ENCODE measurements at places on chromosomes 5 and 9.

DNA sequence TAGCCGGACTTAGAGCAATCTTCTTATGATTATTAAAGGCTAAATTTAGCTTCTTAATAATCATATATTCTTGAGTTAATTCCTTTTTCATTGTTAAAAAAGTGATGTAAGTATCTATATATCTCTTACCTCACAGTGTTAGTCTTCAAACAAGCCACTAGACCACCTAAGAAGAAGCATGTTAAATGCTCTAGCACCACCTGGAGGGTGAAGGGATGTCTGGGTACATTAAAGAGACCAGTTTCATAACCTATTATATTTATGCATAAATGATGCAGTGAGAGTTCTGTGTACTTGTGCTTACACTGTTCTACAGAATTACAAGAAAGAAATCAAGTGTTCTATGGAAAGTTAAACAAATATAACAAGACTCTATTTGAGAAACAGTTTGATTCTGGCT is 55.9 kb upstream of the SLCO6A1 start:
- no peak for DNase-seq

DNA sequence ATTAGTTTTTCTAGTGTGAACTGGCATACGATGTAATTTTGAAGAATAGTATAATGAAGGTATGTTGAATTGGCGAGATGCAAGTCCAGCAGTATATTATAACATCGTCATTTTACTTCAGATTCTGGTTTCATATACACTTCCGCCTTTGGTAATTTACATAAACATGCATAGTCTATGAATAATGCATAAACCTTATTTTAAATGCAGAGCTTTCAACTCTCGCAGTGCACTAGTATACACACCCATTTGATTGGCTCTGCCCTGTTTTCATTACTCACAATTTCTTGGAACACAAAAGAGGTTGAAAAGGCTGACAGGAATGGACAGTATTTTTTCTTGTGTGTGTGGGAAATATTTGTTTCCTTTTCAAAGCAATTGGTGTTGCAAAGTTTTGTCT is 128.9 kb upstream of the CCNH start:
- DNase-seq = no peak

DNA sequence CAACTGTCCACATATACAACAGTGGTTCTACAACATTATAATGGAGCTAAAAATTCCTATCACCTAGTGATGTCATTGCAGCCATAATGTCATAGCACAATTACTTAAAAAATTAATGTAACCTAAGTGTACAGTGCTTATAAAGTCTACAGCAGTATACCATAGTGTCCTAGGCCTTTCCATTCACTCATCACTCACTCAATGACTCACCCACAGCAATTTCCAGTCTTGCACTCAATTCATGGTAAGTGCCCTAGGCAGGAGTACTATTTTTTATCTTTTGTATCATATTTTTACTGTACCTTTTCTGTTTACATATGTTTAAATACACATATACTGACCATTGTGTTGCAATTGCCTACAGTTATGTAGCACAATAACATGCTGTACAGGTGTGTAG is 9.6 kb upstream of the PUM3 start:
- no peak for DNase-seq

DNA sequence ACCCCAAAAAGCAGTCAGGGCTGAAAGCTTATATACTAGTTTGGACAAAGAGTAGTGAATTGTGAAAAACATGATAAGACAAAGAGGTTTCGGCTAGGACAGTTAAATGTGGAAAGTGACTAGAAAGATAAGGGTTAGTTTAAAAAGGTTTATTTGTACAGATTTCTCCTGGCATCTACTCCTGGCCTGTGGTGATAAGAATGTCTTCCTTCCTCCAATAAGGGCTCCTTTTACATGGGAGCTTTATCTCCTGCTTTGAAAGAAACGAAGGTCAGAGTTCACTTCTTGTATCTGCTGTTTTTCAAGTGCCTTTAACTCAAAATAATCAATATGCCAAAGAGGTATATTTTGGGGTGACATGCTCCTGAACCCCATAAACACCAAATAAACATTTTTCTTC is 776.1 kb upstream of the COX7C start:
- DNase-seq = no peak

GRCh38 chr5:9617739-9618504 is 12.2 kb downstream of the TAS2R1 start:
- no peak for DNase-seq

DNA sequence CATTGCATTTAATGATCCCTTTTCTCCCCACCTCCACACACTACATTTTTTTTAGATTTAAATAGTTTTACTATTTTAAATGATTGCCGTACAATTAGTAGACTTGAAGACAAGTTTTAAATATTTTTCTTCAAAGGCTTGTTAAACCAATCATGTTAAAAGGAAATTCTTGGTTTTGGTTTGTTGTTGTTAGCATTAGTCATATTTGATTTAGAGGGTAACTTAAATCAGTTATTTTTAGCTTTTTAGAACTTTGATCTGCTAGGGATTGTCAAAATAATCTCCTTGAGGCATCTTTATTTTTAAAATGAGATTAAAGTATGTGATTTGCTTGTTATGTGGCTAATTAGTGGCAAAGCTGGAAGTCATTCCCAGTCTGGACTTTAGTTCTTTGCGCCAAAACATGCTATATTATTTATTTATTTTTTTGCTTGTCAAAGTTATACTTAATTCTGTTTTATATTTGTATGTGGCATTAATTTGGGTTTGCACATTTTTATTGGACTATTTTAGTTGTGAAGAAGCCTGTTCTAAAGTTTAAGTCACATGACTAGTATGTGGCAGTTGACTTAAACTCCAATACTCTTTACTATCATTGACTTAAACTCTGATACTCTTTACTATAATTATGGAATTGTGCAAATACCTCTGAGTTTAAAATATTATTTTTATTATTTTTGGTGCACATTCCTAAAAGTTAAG is 14.7 kb downstream of the ITGA1 start:
- DNase-seq = no peak

GRCh38 chr5:168055141-168055683 is 236.2 kb upstream of the WWC1 start:
- DNase-seq = no peak

DNA sequence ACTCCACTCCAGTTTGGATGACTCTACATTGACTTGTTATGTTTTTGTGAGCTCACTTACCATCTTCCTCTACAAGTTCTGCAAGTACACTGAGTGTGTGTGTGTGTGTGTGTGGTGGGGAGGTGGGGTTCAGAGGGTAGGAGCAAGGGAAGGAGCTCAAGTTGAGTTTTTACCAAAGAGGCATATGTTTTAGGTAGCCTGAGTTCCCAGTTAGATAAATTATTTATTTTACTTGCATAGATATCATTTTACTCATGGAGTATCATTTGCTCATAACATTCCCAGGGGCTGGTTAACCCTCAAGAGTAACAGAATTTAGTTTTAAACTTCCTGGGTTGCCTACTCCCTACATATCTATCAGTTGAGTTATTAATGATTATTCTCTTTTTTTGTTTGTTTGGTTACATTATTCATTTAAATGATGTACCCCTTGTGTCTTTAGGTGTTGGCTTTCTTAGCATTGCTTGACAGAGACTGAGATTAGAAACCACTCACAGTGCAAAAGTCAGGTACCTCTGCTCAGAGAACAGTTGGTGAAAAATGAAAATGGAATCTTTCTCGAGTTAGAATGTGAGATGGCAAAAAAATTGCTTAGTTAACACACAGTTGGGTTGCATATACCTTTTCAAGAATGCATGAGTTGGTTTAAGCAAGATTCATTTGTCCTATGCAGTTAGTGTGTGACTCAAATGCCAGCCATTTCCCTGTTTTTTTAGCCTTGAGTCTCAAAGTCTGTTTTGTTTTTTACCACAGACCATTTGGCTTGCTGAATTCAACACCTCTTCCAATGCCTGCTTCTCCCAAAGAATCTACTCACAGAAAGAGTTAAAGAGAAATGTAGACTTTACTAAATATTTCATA is 29.2 kb downstream of the TNFSF8 start:
- DNase-seq = no peak

DNA sequence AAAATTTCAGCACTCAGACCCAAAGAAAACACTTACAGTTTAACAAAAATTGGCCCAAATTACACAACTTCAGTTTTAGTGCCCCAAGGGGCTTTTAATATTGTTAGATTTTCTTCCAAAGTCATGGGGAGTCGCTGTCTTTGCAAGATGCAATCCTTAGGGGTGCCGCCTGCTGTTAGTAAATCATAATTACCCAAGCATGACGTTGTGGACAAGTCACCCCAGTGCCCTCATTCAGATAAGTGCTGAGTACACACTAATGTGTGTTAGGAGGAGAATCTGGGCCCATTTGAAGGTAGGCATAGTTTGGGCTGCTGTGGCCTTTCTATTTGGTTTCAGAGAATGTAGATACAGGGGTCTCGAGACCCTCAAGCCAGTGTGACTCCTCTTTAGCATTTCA is 138.1 kb downstream of the SV2C start:
- DNase-seq = no peak

GRCh38 chr9:35076848-35077247 is 2.9 kb downstream of the FANCG start:
- no peak for DNase-seq

DNA sequence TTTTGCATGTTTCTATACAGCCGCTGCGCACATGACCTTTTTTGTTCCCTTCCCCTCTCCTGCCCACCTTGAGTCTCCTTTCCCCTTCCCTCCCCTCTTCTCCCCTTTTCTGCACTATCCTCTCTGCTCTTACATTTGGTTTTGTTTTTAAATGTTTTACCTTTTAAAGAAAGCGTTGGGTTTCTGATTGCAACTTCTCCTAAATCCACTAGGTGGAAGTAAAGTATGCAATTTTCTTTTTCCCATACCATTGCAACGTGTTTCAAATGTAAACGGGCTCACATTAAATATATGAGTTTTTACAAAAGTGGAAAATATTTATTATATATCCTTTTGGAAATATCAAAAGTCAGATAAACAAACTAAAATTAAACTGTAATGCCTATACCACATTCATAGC is 500.9 kb downstream of the DIRAS2 start:
- peak; percentile 13 for DNase-seq

GRCh38 chr9:126226991-126227936 is 99.4 kb upstream of the MVB12B start:
- DNase-seq = no peak

GRCh38 chr5:148483750-148484149 is 100.0 kb downstream of the FBXO38 start:
- DNase-seq = no peak

GRCh38 chr9:136655536-136656182 is 7.1 kb upstream of the EGFL7 start:
- peak; percentile 38 for DNase-seq

DNA sequence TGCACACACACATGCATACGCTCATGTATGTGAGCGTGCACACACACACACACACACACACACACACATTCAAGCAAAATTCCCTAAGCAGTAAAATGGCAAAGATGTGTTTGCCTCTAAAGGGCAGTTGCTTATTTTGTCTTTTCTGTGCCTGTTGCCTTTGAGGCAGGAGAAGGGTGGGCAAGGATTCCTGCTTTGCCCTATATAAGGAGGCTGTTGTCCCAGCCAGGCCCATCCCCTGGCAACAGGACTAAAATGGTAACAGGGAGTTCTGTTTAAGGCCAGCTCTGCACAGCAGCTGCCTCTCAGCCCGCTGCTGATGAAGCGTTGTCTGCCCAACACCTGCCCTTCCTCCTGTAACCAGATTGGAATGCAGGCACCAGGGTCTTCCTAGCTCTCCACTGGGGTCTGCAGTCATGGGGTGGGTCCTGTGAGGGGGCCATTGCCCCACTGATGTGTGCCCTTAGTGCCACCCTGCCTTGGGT is 64.4 kb downstream of the PPARGC1B start:
- DNase-seq = no peak

- no peak for DNase-seq
Observed at GRCh38 chr9:15079989-15080388, 169.8 kb upstream of the FREM1 start.

DNA sequence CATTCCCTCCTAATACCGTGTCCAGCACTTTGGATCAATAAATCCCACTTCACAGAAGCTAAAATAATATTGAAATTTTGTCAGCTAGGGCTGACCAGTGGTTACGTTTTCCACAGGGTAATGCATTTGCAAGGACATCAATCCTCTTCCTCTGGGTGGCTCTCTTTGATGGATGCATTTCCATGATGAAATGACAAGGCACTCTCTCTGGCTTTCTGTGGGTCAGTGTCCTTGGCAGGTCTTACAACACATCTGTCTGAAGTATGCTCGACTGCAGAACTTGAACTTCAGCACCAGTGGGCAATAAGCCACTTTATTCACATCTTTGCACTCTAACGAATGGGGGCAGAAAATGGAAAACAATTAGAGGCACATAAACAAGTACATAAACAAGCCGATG is 330.1 kb downstream of the ADAMTS6 start:
- no peak for DNase-seq

GRCh38 chr9:115952430-115953292 is 200.9 kb upstream of the PAPPA start:
- no peak for DNase-seq

DNA sequence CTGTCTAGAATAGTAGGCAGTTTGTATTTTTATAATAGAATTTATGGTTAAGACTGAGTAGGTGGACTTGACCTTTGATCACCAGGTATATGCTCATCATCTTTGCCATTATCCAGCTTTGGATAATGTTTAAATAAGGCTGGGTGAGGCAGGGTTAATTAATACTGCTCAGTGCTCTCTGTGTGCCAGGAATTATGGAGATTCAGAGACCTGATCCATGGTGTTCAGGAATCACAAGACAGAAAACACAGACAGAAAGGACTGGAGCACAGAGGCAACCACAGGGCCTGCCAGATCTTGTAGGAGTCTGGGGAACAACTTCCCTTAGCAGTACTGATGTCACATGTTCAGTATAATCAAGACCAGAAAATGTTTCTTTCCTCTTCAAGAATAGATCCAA is 186.3 kb upstream of the ADCY2 start:
- no peak for DNase-seq

DNA sequence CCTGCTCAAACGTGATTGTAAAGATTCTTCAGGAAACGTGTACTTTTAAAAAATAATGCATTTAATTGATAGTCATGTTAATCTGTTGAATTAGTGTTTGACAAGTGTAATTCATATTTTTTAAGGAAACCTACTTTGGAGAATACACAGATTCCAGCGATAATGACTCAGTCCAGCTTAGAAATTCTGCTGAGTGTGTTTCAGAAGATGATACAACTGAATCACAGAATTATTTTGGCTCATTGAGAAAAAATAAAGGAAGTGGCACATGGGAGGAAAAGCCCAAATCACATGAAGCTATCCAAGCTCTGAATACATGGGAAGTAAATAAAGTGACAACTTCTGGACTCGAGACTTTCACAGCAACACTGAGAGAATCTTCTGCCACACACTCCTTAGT is 37.8 kb downstream of the ICE1 start:
- no peak for DNase-seq

- DNase-seq = no peak
Observed at GRCh38 chr9:122781671-122782070, 7.1 kb upstream of the OR5C1 start.

- no peak for DNase-seq
Observed at GRCh38 chr5:159034083-159034824, 65.5 kb downstream of the EBF1 start.
